Stimulated activated CD4-positive, alpha-beta T cell treated with anti-CD3 and anti-CD28 coated beads, Interleukin-12 subunit alpha, Interleukin-12 subunit beta, amount 100 ng/mL, for 48 hours (primary cell): ENCODE measurements at places on chromosomes 6 and 20.
A peak's percentile ranks its signal among the peaks of the same experiment; 100 is the strongest.

GRCh38 chr6:97705568-97705967 is 422.6 kb upstream of the MMS22L start:
- DNase-seq: no peak

DNA sequence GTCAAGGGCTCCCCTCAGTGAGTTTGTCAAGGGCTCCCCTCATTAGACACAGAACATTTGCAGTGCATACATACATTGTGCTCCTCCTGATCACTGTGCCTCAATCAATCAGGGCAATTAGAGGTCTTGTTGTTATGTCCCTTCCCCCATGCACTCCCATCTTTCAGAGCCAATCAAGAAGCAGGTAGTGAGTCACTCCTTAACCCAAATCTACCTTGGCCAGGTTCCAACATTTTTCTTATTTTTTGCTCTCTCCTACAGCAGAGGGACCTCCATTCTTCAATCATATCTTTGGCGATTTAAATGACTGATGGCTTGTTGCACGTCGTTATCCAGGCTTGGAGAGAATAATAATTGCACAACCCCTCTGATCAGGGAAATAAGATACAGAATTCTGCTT is 409.9 kb upstream of the SPTLC3 start:
- DNase-seq: no peak

DNA sequence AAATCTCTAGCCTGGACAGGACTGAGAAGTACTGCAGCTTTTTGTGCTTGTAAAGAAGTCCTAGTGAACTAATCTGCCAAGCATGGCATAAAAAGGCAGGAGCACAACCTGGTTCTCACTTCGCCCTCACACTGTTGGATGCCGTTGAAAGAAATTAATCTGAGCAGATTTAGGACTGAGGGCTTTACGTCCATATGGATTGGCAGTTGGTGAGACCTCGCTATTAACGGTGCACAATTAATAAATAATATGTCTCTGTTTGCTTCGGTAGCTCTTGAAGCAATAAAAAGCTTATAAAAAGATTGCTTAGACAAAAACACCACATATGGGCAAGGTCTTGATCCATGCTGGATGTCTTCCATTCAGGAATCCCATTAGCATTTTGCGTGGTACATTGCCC is 185.6 kb upstream of the EPHA7 start:
- no peak for DNase-seq

DNA sequence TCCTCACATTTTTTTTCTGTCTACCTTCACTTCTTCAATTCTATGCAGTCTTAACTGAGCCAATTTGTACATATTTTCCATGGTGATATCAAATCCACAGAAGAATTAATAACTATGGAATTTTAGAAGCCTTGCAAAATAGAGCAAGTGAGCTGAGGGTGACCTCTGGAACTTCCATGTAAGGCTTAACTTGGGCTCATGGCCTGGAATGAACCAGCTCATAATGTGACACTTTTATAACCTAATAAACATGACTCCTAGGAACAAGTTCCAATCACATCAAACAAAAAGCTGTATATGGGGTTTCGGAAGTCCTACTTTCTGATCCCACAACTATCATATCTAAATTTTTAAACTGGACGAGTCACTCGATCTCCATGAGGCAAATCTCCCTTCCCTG is 232.4 kb downstream of the FOXA2 start:
- no peak for DNase-seq

DNA sequence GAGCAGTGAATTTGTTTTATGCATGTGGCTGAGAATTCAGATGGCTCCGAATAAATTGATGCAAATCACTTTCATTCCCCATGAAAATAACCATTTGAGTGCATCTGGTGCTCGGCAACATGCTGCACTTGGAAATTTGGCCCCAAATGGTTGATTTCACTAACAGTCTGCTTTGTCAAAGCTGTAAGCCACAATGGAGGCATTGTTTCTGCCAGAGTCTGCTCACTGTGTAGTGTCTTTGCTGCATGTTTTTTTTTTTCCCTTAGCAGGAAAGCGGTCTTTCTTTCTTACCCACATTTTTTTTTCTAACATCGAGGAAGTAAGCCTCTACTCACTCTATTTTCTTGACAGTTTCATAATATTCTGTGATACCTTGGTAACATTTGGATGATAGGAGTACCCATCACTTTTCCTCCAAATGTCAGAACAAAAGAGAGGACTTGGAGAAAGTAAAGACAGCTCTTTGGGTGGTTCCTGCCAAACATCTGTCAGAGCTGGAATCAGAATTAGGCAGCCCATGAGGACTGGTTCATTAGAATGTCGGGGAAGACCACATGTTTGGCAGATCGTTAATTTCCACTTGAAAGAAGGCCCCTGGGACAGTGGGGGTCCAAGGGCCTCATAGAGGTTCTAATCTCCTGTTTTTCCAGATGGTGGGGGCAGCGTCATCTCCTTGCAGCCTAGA is 149.5 kb downstream of the DOK5 start:
- no peak for DNase-seq

GRCh38 chr6:24283043-24283985 is 74.5 kb downstream of the DCDC2 start:
- peak; percentile 20 for DNase-seq

GRCh38 chr6:34867484-34867883 is 20.4 kb downstream of the TAF11 start:
- no peak for DNase-seq

GRCh38 chr20:3378138-3378537 is 29.3 kb downstream of the DNAAF9 start:
- DNase-seq: no peak

DNA sequence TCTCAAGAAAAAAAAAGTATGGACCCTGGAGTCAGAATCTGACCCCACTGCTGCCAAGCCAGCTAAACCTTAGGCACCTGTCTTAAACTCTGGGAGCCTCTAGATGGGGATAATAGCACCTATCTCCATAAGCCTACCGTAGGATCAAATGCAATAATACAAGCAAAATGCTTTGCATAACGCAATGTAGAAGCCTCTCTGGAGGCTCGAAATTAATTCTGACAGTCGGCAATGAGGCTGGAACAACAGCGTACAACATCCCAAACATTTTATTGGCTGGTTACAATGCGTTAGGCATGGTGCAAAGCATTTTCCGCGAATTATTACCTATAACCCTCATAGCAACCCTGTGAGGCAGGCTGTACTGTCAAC is 521 bp downstream of the CDK5RAP1 start:
- no peak for DNase-seq

DNA sequence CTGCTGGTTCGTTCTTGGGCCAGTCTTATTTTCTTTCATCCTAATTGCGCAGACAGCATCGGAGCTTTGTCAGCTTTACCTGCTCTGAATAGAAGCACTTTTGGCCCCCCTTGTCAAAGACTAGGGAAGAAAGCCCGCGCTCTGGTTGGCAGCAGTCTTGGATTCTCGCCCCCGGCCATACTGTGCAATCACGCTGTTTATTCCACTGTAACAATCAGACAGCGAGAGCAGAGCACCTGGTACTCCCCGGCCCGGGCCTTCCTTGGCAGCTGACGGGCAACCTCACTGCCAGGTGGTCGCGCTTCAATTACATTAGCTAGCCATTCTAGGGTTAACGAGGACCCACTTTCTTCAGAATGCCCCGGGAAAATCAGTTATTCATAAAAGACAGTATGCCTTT is 72.6 kb downstream of the INSM1 start:
- no peak for DNase-seq
